Endothelial cell of umbilical vein (primary cell): ENCODE measurements at places on chromosomes 5 and 9. TPM values are rescaled to one million over a fixed set of nuclear protein-coding genes. Genes with fewer than 3 reads are reported as not detected.

GRCh38 chr9:23219471-23219870, 606.6 kb downstream of the ELAVL2 start:
- no peak for DNase-seq

The GHR gene
- 0.27 and 0.39 TPM in 2 replicates for total RNA-seq

- DNase-seq, result no peak
These were observed 26.0 kb upstream of the NKD2 start for GRCh38 chr5:982377-983237.

The FAM53C gene
- total RNA-seq, result 34.2 and 37.4 TPM in 2 replicates

The IL9 gene
- total RNA-seq, result not detected in 2 replicates

DNA sequence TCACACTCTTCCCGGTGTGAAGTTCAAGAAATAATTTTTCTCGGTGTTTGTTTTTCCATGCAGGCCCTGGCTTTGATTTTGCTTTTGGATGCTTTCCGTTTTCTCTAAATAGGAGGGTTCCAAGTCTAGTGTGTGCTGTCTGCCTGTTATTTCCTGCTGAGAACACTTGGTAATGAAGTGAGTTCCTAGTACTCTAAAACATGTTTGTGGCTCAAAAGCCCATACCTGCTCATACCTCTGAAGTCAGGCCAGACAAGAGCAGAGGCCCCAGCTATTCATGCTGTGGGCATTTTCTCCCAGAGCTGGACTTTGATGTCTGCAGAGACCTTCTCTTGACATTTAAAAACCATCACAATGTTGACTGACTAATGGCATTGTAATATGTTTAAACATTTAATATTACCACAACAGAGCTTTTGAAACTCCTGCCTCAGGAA, 211.2 kb downstream of the GOLPH3 start:
- DNase-seq, result no peak

DNA sequence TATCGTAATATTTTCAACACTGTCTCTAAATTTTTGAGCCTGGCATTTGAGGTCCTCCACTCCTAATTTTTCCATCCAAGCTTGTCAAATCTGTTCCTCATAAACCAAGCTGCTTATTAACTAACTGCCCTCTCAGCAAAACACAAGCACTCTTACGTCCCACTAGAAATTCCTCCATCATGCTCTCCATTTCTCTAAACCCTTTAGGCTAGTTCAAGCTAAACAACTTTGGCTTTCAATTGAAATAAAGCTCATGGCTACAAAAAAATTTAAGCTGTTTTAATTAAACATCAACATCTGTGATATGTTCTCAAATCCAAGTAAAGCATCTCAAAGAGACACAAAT, 45.7 kb downstream of the RNF145 start:
- no peak for DNase-seq

The PCDHGA7 gene
- total RNA-seq, result 1.5 and 1.8 TPM in 2 replicates

DNA sequence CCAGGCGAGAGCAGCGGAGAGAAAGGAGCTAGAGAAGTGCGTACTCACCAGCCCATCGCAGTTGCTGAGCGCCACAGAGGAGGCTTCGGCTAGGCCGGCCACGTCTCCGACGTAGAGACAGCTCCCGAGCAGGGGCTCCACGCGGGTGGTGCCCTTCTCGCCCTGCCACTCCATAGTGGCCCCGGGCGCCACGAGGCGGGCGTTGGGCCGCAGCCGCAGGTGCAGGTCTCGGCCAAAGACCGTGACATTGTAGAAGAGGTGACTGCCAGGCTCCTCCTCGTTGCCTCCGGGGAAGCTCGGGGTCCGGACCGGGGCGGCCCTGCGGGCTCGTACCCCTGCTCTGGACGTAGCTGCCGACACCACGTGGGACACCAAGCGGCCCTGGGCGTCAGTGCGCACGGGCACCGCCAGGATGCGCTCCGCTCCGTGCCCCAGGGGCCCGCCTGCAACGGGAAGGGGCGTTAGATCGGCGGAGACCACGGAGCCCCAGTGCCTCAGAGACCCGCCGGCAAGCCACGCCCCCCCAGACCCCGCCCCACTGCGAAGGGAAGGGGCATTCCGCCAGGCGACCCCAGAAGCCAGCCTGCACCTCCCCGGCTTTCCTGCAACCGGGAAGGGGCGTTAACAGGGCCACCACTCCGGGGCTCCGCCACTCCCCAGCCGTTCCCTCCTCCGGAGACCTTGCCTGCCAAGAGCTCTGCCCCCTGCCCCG, 1.4 kb downstream of the ADAMTS2 start:
- no peak for DNase-seq

The HACD4 gene
- total RNA-seq, result 1.2 and 1.4 TPM in 2 replicates

- no peak for DNase-seq
These were observed 1173.7 kb upstream of the SEMA6A start for GRCh38 chr5:117748336-117748735.

GRCh38 chr5:43115968-43116367, 4.7 kb upstream of the ZNF131 start:
- no peak for DNase-seq

DNA sequence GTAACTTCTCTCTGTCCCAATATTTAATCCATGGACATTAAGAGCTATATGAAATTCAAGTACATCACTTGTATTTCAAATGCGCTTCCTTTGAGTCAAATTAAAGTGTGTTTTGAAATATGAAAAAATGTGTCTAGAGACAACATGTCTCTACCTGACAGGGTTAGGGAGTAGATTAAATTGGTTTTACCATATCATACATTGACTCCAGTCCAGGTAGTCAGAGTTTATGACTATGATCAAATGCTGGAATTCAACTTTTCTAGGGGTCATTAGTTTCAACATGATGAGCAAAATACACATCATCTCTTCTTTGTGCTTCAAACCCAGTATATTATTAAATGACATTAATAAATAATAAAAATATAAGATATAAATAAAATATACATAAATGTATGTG, 259.2 kb downstream of the CDH10 start:
- no peak for DNase-seq

- no peak for DNase-seq
These were observed 14.7 kb downstream of the SIL1 start for GRCh38 chr5:139183502-139183901.

DNA sequence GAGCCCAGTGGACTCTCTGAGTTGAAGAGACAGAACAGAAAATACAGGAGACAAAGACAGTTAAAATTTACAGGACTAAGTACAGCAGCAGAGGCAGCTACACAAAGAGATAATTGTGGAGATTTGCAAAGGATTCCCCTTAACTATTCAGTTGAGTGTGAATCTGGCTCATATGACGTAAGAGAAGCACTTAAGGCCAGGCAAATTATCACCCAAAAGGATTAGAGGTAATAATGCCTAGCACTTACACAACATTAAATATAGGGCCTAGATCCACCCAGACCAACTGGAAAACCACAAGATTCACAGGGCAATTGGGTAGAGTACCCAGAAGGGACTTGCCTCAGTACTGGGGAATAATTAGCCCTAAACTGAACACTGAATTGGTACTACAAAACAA, 41.3 kb downstream of the ADAMTS6 start:
- no peak for DNase-seq

DNA sequence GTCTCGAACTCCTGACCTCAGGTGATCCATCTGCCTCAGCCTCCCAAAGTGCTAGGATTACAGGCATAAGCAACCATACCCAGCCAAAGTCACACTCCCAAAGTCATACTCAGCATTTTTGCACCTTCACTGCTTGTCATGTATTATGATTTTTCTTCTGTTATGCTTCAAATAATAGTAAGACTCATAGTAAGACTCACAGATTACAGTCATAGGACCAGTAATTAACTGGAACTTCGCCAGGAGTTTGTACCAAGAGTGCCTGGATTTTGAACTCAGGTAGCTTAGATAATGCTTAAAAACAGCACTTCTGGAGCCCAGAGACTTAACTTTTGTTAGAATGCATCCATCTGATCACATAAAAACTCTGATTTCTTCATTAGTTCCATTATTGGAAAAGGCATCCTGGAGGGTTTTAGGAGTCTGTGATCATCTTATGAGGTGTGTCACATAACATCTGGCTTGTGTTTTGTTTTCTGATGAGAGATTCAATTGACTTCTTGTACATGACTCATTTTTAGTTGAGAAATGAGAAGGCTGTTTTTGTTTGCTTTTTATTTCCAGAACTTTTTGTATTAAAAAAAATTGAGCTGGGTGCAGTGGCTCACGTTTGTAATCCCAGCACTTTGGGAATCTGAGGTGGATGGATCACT, 131.5 kb downstream of the ADAMTS19 start:
- DNase-seq, result no peak

DNA sequence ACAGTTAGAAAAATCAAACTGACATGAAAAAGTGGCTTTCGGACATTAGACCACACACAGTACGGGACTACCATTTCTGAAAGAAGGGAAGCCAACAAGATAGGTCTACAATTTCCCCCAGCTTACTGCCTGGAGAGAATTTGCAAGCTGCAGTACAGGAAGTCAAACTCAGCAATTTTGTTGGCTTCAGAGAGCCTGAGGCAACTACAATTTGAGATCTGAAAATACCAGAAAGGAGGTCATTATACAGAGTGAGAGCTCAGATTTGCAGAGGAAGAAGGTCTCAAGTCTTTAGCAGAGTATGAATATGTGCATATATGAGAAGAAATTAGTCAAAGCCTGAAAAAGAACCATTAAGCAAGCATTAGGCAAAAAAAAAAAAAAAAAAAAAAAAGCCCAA, 83.0 kb downstream of the OXCT1 start:
- peak; percentile 29 for DNase-seq

The ACOT12 gene
- total RNA-seq, result not detected in 2 replicates

The STPG3 gene
- not detected in 2 replicates for total RNA-seq

DNA sequence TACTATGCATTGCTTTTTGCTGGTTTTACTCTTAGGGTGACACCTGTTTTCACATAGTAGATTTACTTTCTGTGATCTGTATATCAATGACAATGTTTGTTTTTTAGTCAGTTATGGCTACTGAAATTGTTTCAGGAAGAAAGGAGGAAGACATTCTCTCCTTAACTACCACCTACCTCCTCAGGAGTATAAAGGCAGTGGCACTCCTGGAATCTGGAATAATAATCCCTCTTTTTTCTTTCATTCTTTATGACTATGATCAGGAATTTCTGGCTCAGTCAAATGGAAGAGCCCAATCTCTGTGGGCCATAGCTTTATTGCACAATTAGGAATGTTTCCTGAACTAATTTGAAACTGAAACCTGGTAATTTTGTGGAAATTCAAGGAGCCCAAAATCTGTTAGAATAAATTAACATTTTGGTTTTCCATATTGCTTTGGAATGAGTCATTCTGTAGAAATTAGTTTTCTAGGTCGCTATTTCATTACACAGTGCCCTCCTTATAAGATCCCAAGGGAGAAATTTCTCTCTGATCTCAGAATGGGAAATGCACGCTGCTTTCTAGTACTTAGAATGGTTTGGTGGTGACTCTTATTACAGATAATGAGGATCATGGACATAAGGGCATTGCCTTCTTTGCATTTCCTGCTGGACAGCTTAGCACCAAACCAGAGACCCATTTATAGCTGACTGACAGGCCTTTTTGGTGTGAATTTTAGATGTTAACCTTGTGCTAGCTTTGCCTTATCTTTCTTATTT, 95.3 kb upstream of the VLDLR start:
- no peak for DNase-seq

GRCh38 chr9:123880420-123880819, 49.5 kb downstream of the DENND1A start:
- DNase-seq, result no peak

DNA sequence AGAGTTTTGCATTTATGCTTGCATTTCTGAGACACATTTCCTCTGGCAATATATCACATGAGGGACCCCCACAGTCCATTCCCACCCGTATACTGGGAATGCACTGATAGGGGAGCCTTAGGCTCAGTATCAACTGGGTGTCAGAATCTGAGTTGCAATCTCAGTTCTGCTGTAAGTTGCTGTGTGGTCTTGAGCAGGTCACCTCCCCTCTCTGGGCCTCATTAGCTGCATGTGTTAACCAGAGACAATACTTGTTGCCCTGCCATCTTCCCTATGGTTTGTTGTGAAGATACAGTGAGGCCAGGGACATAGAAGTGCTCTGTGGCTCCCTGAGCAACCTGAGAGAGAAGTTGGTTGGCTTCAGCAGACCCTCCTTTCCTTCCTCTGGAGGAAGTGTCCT, 55.7 kb upstream of the TGFBR1 start:
- DNase-seq, result no peak

The TRIO gene
- total RNA-seq, result 242 and 248 TPM in 2 replicates

The NIM1K gene
- 0.49 TPM in 1 of 2 replicates, not detected in the other for total RNA-seq

The SLC36A2 gene
- total RNA-seq, result not detected in 2 replicates

DNA sequence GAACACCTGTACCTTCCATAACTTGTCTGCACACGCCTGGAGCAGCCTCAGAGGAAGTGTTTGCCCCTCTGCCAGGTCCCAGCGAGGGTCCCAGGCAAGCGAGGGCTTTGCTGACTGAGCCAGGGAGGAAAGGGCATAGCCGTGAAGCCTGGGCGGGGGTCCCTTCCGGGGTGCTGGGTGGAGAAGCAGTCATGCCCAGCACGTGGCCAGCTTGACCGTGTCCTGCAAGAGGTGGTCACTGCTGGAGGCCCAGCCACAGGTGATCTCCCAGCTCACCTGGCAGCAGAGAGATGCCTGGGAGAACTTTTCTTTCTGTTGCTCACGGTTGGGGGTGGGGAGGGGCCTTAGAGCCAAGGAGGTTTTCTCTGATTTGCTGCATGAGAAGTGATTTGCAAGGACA, 195.3 kb downstream of the CACNA1B start:
- DNase-seq, result no peak

- no peak for DNase-seq
These were observed 1722.1 kb downstream of the MAT2B start for GRCh38 chr5:165227515-165227914.

DNA sequence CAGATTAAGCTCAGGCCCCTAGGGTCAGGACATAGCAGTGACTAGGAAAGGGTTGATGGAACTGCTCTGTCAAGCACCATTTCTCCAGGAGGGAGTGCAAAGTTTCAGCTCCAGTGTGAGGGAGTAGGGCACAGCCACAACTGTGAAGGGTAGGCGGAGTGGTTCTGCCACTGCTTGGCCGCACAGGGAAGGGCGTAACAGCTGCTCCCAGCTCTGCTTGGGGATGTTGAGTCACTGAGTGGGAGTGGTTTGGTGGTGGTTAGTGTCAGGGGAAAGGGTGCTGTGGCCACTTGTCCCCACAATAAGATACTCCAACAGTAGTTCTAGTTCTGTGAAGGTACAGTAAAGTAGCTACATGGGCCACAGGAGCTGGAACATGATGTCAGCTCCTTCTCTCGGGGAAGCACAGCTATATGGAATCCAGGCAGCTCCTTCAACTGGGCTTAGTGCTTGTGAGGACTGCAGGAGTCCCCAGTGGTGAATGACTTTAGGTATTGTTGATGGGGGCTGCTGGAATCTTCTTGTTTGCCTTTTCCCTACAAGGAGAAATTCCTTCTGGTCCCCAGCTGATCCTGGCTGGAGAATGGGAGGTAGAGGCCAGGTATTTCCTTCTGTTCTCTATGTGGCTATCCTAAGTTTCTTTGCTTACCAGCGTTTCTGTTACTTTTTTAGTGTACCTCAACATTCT, 314.5 kb downstream of the SPATA31D1 start:
- DNase-seq, result no peak
